ENCODE measurements at places on chromosomes 6 and 20. TPM values are rescaled to one million over a fixed set of nuclear protein-coding genes. Genes with fewer than 3 reads are reported as not detected.
A peak's percentile ranks its signal among the peaks of the same experiment; 100 is the strongest.

GRCh38 chr6:53335224-53335994, 13.3 kb downstream of the ELOVL5 start:
- no peak overlapping the region for H3K27ac ChIP-seq
- no peaks in the 10 kb centered on the region for H3K4me1 ChIP-seq
- no peak for DNase-seq
- H3K27me3 ChIP-seq, result no peaks in the 10 kb centered on the region
- H3K4me3 ChIP-seq, result no peak overlapping the region

DNA sequence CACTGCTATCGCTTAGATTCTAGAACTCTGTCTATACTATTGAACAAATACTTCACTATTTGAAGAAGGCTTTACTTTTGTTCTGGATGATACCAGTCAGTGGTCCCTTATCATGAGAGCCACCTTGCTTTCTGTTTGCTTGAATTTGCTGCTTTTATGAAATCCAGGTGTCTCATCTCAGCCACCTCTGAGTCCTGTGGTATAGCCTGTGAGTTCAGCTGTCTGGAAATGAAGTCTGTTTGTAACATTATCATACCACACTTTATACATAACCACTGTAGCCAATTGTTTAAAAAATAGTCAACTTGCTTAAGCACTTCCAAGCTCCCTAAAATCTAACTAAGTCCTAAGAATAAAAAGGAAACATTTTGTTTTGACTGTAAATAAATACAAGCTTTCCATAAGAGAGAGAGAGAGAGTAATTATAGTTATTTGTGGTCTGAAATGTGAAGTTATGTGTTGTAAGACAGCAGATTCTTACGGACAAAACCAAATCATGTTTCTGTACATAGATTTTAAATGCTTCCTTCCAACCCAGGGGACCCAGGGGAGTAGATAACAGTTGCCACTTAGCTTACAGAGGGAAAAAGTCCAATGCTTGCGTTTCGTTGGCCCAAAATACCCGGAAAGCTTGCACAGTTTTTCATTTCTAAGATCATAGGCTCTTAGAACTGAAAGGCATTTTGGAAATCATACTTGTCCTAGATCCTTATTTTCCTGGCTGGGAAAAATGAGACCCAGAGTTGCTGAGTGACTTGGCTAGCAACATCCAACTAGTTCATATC, 1107.8 kb upstream of the FLRT3 start:
- H3K27me3 ChIP-seq, result no peaks in the 10 kb centered on the region
- H3K27ac ChIP-seq, result no peak overlapping the region
- DNase-seq, result no peak
- no peaks in the 10 kb centered on the region for H3K36me3 ChIP-seq

GRCh38 chr6:159761129-159761872, 544 bp upstream of the ACAT2 start:
- peaks cover 28% of the 10 kb centered on the region for H3K36me3 ChIP-seq
- no peaks in the 10 kb centered on the region for H3K27me3 ChIP-seq
- H3K4me1 ChIP-seq, result peaks cover 35% of the 10 kb centered on the region
- H3K27ac ChIP-seq, result peak overlapping the region; percentile 86
- DNase-seq, result peak; percentile 84

DNA sequence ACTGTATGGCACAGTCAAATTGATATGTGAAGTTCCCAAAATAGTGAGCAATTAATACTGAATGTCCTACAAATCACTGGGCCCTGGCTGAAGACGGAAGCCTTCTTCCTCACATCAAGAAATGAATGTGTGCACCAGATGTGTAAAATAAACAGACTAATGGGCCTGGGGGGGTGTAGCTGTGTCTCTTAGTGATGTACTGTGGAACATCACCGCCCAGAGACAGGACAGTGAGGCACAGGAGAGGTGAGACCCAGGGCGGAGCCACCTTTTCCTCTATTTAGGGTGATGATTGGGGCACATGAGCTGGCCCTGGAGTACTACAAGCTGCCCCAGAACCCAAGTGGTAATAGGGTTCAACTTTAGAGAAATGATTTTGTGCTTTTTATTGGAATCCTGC, 368.5 kb upstream of the ARID1B start:
- DNase-seq, result no peak
- no peak overlapping the region for H3K27ac ChIP-seq
- H3K27me3 ChIP-seq, result no peaks in the 10 kb centered on the region
- H3K36me3 ChIP-seq, result no peaks in the 10 kb centered on the region
- no peaks in the 10 kb centered on the region for H3K4me1 ChIP-seq

Gene HSPA12B
- total RNA-seq, result not detected

DNA sequence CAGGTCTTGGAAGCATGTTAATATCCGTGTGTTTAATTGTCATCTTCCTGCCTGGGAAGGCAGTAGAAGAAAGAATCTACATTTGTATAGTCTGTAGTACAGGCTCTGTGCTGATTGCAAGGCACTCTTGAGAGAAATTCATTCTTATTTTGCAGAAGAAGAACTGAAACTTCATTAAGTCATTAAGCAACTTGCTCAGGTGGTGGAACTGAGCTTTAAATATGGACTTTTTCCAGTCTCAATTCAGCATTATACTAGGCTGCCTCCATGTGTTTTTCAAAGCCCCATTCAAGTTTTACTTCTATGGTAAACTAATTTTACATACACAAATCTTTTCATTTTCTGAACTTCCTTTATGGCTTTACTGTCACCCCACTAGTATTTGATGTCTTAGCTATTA, 18.7 kb downstream of the ZNF451 start:
- no peak overlapping the region for H3K4me3 ChIP-seq
- no peak overlapping the region for H3K27ac ChIP-seq
- H3K4me1 ChIP-seq, result no peaks in the 10 kb centered on the region
- peaks cover 19% of the 10 kb centered on the region for H3K36me3 ChIP-seq
- H3K27me3 ChIP-seq, result no peaks in the 10 kb centered on the region

- H3K4me1 ChIP-seq, result no peaks in the 10 kb centered on the region
- no peak overlapping the region for H3K4me3 ChIP-seq
- H3K27me3 ChIP-seq, result no peaks in the 10 kb centered on the region
Measured at GRCh38 chr20:36974660-36975059, 23.2 kb upstream of the SAMHD1 start.
